ENCODE measurements at places on chromosomes 1 and 21.

GRCh38 chr21:18114810-18115209, 129.8 kb upstream of the CHODL start:
- DNase-seq: peak; percentile 3

- DNase-seq: peak; percentile 64
These were observed 35.4 kb downstream of the CHRM3 start for GRCh38 chr1:239421811-239422210.

- no peak for DNase-seq
These were observed 7.5 kb downstream of the KNCN start for GRCh38 chr1:46543761-46544560.

GRCh38 chr1:207890136-207890738, 20.7 kb downstream of the CD34 start:
- DNase-seq: no peak

GRCh38 chr1:193219391-193219790, 33.0 kb upstream of the B3GALT2 start:
- DNase-seq: no peak

DNA sequence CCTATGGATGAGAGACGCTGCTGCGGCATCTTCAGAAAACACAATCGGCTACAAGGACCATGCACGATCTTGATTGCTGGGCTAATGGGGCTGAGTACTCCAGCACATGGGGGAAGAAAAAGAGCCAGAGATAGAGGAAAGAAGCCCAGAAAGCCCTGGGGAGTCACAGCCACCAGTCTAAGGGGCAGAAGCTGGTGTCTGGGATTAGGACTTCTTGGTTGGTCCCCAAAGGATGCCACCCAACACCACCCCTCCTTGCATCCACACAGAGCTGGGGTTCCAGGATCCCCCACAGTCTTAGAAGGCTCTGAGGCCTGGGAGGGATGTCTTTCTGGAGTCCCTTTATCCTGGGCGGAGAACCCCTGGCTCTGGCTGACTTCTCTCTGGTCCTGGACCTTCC, 98.4 kb upstream of the TARDBP start:
- no peak for DNase-seq

DNA sequence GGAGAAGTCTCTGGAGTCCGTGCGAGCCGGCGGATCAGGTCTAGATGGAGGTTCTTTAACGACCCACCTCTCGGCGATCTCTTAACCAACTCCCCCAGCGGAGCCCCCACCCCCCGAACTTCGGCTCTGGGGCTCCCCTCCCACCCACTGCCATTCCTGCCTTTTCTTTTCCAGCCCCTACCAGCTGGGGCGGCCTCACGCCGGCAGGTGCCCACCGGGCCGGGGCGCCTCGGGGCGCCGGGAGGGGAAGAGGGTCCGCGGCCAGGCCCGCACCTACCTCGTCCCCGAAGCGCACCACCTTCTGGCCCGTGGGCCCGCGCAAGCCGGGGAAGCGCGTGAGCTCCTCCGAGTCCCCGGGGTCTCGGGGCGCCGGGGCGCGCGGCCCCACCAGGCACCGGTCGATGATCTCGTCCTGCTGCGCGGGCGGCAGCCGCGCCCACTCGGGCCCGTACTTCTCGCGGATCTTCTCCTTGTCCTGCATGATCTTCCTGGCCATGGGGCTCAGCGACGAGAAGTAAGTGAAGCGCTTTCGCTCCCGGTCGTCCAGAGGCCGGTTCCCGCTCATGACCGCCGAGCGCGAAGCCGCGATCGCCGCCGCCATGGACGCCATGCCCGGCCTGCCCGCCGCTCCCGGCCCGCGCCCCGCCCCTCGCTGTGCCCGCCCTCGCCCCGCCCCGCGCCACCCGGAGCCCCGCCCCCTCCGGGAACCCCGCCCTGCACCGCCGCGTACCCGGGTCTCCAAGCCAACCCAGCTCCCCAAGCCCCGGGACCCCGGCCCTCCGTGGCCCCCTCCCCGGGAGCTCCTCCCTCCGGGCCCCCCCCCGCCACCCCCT, at the start of gene C1orf198:
Gene C1orf198 (minus strand): TSS at position 619 of the 833 bp plus-strand sequence. CDS start 9 bp downstream, at position 610.
- peak; percentile 65 for DNase-seq

GRCh38 chr1:111242805-111243523, 15.5 kb downstream of the CHI3L2 start:
- no peak for DNase-seq

- DNase-seq: no peak
These were observed 93.7 kb upstream of the ARHGEF16 start for GRCh38 chr1:3360646-3361257.

DNA sequence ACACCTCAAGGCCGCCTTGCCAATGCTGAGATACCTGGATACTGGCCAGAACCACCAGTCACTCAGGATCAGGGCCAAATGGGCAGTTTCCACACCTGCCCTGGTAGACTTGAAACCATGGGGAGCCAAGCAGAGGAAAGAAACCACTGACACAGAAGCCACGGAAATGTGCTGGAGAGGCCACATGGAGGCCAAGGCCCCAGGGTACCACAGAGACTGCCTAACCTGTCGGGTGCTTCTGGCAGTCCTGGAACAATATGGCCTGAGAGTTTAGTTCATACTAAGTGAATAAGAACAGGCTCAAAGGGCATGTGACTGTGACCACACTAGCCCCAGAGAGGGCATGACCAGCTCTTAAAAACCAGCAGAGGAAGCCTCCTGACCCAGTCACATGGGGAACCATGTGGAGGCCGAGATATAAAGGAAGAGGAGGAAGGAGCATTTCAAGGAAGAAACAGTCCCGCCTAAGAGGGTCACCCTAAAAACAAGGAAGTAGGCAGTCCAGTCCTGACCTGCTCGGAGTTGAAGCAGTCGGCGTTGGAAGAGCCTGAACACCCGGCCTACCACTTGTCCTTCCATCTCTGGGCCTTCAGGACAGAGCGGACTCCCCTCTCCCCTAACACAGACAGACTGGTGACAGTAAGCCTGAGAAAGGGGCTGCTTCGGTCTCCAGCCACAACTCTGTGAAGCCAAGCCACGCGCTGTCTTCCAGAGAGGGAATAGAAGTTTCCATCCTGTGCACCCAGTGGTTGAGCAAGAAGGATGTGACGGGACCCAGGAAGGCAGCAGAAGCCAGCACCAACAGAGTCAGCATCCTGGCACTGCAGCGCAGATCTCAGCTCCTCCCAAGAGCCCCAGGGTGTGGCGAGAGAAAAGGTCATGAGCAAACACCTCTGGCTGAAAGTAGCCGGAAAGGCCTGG, at the start of gene DENND2D:
Gene DENND2D (minus strand): TSS at position 766 of the 921 bp plus-strand sequence. CDS start 187 bp downstream, at position 579.
- peak; percentile 32 for DNase-seq

DNA sequence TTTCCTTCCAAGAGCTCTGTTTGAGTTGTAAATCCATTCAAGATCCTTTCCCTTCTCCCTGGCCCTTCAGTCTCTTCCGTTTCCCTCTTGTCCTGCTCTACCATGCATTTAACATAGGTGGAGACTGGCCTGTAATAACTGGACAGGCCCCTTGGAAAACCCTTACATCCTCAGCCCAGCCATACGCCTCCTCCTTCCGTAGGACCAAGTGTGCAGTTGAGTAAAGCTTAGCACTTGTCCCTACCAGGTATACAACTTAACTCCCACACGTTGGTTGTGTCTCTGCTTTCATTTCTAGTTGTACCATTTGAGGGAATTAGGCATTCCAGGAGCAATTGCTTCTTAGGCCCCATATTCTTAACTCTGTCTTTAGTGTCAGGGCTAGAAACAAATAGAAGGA, 6.4 kb downstream of the MAN1C1 start:
- no peak for DNase-seq

- no peak for DNase-seq
These were observed 51.2 kb downstream of the PLXNA2 start for GRCh38 chr1:208192995-208193394.

GRCh38 chr1:79323239-79324025, 316.9 kb upstream of the ADGRL4 start:
- DNase-seq: peak; percentile 34

- DNase-seq: no peak
These were observed 53.2 kb downstream of the VWA5B1 start for GRCh38 chr1:20343938-20344302.

GRCh38 chr1:105317976-105318375, 1568.3 kb downstream of the AMY1C start:
- DNase-seq: no peak

- peak; percentile 58 for DNase-seq
These were observed 836 bp upstream of the GBP4 start for GRCh38 chr1:89199525-89200031.

- DNase-seq: no peak
These were observed 223.5 kb downstream of the KIF26B start for GRCh38 chr1:245378311-245378722.

DNA sequence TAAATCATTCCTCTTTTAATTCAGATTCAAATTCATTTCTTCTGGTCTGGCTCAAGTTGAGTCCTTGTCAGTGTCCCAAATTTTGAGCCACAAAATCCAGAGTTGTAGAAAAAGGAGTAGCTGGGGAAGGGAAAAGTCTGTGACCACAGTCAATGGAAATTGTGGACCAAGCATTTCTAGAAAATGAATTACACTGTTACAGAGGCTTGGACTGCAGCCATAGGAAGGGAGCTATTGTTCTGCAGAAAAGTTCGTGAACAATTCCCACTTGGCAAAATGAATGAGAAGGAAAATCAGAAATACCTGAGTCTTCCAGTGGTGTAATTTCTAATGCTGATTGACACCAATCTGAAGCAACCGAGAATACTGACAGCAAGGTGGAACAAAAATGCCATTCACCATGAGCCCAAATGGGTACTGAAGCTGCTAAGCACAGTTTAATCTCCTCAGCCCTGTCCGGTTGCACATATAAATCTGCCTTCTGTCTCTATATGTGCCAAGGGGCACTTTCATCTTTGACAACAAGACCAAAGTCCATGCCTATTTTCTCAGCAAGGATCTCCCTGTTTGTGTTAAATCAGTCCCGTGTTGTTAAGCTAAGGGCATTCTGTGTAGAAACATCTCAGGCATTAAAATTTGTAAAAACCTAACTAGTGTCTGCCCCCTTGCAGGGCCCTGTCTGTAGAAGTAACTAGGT, 51.3 kb downstream of the TEX35 start:
- no peak for DNase-seq

DNA sequence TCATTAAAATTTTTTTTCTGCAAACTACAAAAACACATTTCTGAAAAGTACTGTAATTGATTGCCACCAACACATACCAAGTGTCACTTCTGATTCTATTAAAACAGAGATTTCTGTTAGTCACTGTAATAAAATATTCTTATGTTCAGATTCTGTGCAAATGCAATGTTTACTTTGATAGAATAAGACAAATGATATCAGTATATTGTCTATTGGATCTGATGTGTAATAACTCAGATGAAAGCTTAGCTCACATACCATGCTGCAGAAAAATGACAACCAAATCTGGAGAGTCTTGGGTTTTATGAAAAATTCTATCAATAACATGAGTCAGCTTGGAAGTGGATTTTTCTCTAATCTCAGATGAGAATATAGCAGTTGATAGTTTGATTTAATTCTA, 963.8 kb upstream of the B3GALT2 start:
- no peak for DNase-seq

- DNase-seq: no peak
These were observed 6.6 kb downstream of the KPNA6 start for GRCh38 chr1:32114420-32114819.

DNA sequence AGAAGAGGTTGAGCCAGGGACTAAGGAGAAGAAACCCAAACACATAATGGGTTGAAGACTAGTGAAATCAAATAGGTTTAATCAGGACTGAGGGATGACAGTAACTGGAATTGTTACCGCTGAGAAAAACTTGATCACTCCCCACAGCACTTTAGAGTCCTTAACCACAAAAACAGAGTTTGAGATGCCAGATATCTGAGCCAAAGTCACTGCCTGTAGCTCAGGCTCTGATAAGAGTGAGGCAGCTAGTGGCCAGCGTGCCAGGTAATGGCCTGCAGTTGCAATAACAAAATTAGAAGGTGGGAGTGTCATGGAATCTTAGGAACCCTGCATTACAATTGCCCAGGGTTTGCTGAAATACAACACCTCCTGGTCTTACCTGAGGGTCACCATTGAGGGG, 48.0 kb downstream of the PRKAB2 start:
- peak; percentile 70 for DNase-seq

GRCh38 chr21:24899138-24899537, 708.1 kb downstream of the MRPL39 start:
- DNase-seq: peak; percentile 12

- DNase-seq: peak; percentile 89
These were observed 18.9 kb downstream of the CAP1 start for GRCh38 chr1:40059338-40059959.

- DNase-seq: peak; percentile 74
These were observed 121.9 kb downstream of the LRRC40 start for GRCh38 chr1:70083519-70083918.

DNA sequence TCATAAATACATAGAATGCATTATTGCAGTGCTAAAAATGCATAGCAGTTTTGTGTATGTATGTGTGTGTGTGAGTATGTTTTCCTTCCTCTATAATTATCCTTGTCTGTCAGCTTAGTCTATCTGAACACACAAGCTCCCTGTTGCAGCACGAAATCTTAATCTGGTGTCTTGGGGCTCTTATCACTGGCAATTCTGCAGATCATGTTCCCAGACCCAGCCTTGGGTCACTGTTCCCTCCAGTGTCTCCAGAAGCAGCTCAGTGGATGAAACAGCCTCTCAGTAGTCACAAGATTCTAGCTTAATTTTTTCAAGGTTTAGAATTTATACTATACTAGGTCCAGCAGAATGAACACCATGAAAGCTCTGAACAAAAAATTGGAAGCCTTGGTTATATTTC, 777.9 kb downstream of the MRPL39 start:
- DNase-seq: peak; percentile 65

- DNase-seq: no peak
These were observed 539.2 kb upstream of the OLFM3 start for GRCh38 chr1:102535829-102536505.

DNA sequence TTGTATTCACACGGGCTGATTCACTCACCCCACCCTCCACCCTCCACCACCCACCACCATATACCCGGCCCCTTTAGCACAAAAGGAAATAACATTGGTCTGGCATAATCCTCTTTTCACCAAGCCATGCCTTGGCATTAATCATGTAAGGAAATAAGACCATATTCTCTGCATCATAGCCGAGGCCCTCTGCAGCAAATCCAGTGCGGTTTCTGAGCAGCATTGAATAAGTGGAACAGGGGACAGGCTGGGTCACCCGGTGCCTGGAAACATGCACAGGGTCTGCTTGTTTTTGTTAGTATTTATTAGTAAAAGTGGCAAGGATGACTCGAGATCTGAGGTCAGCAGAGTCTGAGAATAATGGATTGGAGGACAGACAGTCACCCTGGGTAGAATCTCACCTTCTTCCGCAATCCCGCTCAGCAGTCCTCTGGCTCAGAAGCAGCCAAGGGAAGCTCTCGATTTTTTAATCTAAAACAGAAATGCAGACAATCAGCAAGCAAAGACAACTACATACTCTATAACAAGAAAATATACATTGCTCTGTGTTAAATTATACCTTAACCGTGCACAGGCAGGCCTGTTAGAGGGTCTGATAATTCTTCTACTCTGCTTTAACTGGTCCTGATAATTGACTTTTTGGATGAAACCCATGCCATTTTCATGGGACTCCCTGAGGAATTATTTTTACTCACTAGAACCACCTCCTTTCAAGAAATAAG, 52.4 kb upstream of the CDC42BPA start:
- no peak for DNase-seq

GRCh38 chr21:42404539-42404938, 837 bp downstream of the UBASH3A start:
- DNase-seq: peak; percentile 83
